ENCODE measurements at places on chromosomes 13 and 19.
A peak's percentile ranks its signal among the peaks of the same experiment; 100 is the strongest.

DNA sequence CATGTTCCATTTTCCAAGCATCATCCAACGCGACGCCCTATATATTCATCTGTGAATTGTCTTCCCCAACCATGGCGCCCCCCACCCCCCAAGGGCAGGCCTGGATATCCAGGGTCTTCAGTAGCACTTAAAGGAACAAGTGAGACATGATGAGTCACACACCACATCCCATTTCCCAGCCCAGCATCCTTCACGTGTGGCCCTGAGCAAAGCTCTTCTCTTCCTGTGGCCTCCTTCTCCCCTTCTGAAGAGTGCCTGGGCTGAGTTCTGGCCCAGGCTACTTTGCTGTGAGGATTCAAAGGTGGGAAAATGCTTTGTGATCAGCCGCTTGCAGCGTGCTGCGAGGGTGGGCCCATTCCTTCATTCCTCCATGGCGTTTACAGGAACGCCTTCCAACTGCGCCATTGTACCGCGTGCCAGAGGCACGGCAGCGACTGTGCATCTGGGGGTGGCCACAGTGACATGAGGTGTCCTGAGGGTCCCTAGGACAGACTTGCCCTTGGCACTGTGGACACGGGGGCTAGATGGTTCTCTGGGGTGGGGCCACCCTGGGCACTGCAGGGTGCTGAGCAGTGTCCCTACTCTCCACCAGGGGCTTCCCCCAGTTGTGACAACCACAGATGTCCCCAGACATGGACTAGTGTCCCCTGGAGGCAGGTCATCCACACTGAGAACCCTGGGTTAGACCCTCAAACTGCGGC is 11.7 kb downstream of the PLIN4 start:
- DNase-seq = no peak

DNA sequence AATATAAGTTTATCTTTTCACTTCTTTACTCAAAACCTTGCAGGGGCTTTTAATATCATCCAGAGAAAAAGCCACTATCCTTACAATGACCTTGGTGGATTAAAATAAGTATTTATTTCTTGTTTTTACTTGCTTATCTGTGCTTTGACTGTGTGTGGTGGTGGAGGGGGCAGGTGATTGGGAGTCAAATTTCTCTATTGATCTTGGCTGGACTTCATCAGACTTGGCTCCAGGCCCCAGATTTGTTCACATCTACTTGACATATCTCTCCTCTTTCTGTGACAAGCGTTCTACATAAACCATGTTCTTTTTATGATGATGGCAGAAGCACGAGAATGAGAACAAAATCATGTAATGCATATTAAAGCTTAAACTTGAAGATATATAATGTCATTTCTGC is 670.8 kb downstream of the PCDH17 start:
- DNase-seq = no peak

- DNase-seq = no peak
Measured at GRCh38 chr19:18596752-18597157, 8.2 kb downstream of the REX1BD start.

DNA sequence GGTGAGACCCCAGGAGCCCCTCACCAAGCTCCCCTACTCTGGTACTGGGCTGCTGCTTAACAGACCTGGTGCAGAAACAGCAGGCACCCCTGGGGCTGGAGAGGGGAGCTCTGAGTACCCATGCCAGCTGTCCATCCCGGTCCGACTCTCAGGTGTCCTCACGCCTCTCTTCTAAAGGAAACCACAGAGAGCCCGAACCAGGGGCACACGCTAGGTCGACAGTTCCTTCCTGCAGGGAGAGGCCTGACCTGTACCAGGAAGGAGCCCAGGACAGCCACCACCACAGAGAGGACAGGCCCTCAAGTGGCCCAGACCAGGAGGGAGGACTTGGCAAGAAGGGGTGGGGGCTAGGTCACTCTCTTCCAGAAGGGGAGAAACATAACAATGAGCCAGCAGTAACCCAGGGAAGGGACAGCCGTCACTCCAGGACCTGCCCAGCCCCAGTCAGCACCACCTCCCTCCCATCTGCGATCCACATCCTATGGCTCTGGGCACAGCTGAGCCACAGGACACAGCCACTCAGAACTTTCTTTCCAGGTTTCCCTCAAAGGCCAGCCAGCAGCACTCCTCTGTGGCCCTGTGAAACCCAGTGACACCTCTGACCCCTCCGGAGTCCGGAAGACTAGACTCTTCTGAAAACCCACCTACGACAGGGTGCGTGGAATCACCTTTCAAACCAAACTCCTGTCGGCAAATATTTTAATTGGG is 13.0 kb upstream of the SLC35E1 start:
- no peak for DNase-seq

GRCh38 chr19:34172661-34173192 is 423 bp downstream of the LSM14A start:
- DNase-seq = no peak

DNA sequence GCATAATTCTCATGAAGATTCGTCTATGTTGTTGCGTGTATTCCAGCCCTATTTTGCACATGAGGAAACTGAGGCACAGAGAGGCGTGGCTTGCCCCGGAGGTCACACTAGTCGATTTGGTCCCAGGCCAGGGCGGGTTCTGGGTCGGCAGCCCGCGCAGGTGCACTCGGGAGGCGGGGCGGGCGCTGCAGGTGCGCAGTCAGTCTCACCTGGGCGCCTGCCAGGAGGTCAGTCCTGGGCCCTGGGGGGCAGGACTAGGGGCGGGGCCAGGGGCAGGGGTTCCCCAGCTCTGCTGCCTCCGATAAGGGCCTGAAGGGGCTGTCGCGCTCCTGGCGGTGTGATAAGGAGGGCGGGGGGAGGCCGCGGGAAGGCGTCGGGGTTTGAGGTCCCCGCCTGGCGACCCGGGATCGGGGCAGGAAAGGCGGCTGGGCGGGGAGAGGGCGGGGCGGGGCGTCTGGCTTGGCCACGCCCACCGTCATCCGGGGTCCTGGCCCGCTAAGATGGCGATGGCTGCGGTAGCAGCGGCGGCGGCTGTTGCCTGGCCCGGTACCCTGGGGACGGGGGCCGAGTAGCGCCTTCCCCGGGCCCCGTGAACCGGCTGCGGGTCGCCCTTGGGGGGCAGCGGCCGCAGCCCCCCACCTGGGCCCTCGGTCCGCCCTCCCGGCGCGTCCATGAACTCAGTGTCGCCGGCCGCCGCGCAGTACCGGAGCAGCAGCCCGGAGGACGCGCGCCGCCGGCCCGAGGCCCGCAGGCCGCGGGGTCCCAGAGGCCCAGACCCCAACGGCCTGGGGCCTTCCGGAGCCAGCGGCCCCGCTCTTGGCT is at the start of gene ATG4D:
Gene ATG4D (plus strand): TSS at position 485 of the 822 bp plus-strand sequence. CDS start 187 bp downstream, at position 672.
- DNase-seq = peak; percentile 48

DNA sequence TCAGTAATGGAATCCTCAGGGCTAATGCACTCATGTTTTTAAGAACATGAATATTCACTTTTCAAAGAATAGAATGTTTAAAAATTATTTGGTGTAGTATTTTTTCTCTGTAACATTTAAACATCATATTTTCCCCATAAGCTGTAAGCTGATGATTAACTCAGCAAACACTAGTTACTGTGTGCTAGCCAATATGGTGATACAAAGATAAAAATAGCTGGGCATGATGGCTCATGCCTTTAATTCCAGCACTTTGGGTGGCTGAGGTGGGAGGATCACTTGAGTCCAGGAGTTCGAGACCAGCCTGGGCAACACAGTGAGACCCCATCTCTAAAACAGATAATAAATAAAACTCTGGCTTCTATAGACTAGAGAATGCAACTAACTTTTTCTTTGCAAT is 13.2 kb downstream of the RNF17 start:
- DNase-seq = no peak

GRCh38 chr13:113761136-113761535 is 2.1 kb downstream of the TMEM255B start:
- DNase-seq = no peak

DNA sequence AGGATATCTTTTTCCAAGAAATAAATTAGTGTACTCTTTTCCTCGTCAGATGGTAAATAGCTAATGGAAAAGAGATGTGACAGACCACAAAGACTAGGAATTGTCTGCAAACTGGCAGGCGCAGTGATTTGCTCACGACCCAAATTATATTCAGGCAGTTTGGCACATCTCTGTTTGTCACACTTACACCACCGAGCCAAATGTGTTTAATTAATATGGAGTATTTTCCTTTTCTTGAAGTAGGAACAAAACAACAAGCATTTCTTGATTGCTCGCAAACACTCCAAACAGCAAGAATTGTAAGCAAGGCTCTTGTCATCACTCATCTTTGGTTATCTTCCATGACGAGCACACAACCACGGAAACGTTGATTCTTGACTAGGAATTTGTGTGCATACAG is 884.2 kb downstream of the PCDH9 start:
- DNase-seq = no peak

GRCh38 chr13:95100525-95101433 is 200.5 kb downstream of the ABCC4 start:
- DNase-seq = no peak

GRCh38 chr13:74550039-74550438 is 415.8 kb upstream of the KLF12 start:
- no peak for DNase-seq

DNA sequence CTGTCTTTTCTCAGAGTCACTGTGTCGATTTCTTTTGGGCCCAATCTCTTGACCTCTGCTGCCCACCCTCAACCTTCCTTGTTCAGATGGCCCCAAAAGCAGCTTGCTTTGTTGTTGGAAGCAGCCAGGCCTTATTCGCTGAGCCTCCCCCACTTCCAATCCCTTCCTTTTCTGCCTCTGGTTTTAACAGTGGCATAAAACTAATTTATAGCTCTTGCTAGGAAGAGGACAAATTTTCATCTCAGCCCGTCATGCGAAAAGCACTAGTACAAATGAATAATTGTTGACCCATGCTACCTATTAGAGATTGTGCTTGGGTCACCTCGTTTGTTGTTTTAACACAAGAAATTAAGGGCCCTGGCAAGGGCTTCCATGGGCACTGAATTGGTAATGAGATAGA is 51.1 kb downstream of the SIAH3 start:
- no peak for DNase-seq

DNA sequence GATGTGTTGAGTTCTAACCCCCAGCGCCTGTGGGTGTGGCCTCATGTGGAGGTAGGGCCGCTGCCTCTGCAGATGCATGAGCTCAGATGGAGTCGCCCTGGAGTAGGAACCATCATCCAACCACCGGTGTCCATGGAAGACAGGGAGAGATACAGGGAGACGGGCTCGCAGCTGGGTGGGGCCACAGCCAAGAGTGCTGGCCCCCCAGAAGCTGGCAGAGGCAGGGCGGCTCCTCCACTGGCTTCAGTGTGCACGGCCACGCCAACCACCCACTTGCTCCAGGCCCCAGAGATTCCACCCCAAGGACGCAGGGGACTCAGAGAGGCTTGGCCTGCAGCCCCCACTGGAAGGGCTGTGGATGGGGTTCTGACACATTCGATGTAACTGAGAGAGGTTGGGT is 5.4 kb upstream of the MCF2L start:
- no peak for DNase-seq

All from activated naive CD8-positive, alpha-beta T cell treated with anti-CD3 and anti-CD28 coated beads, Interleukin-2, amount 50 U/mL, for 16 hours (primary cell).